ENCODE measurements at places on chromosomes 7 and 10.

DNA sequence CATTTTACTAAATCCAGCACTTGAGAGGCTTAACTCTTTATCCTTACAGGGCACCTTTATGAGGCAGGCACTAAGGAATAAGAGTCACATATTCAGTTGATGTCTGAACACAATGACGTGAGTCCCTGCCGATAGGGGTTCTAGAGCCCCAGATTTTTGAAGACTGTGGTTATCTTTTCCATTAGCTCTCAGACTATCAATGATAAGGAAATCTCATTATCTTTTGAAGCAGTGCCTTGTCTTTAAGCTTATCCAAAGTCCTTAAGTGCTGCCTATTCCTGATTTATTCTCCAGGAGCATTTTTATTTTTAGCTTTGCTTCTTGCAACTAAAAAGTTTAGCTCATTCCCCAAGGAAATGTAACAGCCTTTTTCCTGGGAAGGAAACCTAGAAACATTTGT is 444.1 kb upstream of the LRRN3 start:
- DNase-seq, result no peak

DNA sequence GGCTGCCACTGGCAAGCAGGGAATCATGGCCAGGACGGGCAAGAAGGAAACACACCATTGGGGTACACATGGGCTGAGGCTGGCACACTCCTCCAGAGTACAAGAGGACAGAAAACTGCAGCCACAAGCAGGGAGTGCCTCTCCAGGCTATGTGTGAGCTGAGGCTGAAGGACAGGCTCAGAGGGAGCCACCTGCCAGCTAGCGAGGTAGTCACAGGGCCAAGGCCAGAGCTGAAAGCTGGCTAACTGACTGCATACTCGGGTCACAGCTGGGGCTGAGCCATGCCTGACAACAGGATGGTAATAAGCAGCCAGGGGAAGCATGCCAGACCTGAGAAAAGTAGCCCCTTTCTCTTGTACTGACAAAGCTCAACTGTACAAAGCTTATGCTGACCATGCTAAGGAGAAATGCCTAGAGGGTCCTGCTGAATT is 52.0 kb downstream of the KIF5B start:
- no peak for DNase-seq

DNA sequence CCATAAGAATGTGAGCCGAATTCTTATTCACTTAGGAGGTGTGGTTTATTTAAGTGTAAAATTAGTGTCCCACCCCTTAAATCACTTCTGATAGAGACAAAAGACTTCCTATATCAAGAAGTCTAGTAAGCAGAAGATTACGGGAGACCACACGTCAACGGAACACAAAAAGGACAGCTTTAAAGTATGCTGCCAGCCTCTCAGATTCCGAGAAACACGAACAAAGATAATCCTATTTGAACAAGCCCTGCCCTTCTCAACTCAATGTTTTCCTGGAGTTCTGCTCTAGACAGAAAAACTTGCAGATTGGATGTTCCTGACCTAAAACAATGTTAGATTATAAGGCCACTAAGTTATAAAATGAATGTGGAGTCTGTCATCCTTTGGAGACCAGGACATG is 4.9 kb upstream of the MCU start:
- DNase-seq, result no peak

DNA sequence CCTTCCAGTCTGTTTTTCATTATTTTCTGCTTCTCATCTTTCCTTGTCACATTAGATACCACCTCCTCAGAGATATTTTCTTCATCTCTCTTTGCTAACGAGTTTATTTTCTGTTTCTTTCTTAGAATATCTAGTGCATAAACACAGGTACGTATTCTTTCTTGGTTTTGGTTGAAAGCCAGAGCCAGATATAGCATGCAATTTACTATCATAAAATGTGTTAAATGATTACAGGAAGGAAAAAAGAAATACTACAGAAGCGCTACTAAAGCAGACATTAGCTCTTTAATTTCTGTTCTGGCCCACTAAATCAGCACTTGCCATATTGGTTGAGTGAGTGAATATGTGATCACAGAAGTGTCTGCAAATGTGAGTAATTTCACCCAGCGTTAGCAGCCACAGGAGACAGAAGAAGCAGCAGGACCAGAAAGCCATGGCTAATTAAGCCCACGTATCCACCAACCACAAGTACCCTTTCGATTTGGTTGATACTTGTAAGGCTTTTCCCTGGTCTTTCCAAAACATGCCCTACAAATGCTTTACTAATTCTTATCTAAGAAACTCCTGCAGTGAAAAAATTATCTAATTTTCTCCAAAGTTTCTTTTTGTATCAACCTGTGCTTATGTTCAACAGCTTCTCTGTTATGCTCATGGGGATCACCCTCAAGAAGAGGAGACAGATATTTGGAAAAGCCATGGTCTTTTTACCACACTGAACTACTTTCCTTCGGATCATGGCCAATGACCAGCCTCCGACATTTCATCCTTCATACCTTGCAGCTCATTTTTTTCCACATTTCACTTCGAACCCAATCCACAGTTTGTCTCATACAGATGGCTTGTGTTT is 23.1 kb upstream of the MACC1 start:
- no peak for DNase-seq

GRCh38 chr10:24950439-24950838 is 2.0 kb downstream of the PRTFDC1 start:
- DNase-seq, result no peak

DNA sequence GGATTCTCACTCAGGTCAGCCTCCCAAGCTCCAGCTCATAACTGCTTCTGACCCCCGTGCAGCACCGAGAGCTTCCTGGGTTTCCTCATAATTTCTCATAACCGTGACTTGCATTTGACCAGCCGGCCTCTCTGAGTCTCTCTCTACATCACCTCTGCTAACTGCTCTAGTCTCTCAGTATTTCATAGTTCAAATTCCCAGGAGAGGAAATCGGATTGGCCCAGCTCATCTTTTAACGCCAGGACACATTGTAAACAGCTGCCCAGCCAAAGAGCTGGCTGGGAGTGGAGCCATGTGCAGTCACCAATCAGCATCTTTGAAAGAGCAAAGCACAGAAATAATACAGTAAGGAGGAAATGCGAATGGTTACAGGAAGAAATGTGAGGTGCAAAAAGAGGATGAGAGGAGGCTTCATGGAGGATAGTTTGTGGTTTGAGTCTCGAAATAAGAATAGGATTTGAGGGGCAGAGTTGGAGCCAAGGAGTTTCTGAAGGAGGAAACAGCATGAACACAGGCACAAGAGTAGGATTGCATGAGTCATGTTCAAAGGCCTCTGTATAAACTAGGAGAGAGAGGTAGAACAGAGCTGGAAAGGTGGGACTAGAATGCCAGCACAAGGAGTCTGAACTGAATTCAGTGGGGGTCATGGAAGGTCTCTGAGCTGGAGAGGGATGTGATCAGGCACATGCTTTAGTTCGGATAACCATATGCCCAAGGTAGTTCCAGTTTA is 15.2 kb upstream of the LBX1 start:
- no peak for DNase-seq

GRCh38 chr7:37738321-37738720 is 54.8 kb downstream of the GPR141 start:
- no peak for DNase-seq

DNA sequence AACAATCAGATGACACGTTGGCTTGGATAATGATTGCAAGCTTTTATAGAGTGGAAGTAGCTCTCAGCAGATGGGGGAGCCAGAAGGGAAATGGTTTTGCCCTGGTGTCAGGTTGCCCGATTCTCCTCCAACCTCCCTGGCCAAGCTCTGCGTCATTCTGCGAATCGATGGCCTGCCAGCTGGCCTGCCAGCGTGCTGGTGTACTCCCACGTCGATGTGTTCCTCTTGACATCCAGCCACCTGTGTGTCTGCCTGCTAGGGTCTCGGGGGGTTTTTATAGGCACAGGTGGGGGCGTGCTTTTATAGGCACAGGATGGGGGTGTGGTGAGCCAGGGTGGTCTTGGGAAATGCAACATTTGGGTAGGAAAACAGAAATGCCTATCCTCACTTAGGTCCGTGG is 4.6 kb downstream of the NET1 start:
- no peak for DNase-seq

DNA sequence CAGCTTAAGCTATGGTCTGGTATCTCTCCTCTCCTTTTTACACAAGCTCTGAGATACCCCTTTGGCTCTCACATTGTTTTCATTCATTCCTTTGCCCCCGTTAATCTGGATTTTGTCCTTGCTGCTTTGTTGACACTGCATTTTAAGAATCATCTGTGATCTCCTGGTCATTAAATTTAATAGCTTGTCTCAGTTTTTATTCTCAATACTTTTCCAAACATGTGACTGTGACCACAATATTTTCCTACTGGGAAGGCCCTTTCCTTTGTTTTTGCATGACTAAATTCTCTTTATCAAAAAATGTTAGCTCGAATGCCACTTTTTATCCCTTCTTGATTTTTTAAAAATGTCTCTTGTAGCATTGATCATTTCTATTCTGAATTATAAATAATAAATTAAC is 171.2 kb downstream of the SUGCT start:
- DNase-seq, result no peak

DNA sequence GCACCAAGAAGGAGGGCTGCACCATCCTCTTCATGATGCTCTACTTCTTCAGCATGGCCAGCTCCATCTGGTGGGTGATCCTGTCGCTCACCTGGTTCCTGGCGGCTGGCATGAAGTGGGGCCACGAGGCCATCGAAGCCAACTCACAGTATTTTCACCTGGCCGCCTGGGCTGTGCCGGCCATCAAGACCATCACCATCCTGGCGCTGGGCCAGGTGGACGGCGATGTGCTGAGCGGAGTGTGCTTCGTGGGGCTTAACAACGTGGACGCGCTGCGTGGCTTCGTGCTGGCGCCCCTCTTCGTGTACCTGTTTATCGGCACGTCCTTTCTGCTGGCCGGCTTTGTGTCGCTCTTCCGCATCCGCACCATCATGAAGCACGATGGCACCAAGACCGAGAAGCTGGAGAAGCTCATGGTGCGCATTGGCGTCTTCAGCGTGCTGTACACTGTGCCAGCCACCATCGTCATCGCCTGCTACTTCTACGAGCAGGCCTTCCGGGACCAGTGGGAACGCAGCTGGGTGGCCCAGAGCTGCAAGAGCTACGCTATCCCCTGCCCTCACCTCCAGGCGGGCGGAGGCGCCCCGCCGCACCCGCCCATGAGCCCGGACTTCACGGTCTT is 1.9 kb downstream of the FZD1 start:
- DNase-seq, result no peak

DNA sequence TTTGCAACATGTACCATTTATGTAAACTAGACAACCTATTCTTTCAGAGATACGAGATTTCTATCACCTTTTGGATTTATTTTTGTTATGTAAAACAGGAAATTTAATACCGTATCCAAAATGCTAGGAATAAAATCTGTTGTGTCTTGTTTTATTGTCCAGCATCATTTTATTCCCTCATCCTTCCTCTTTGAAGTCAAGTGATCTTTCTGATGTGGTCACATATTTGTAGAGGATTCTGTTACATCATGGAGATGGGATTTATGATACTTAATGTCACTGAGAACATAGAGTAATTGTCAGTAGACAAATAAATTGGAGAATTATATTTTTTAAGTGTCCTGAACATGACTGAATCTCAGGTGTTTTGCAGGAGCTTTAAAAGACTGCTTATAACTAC is 64.7 kb downstream of the ZNF277 start:
- DNase-seq, result no peak

GRCh38 chr7:13920053-13920697 is 69.3 kb downstream of the ETV1 start:
- DNase-seq, result no peak

DNA sequence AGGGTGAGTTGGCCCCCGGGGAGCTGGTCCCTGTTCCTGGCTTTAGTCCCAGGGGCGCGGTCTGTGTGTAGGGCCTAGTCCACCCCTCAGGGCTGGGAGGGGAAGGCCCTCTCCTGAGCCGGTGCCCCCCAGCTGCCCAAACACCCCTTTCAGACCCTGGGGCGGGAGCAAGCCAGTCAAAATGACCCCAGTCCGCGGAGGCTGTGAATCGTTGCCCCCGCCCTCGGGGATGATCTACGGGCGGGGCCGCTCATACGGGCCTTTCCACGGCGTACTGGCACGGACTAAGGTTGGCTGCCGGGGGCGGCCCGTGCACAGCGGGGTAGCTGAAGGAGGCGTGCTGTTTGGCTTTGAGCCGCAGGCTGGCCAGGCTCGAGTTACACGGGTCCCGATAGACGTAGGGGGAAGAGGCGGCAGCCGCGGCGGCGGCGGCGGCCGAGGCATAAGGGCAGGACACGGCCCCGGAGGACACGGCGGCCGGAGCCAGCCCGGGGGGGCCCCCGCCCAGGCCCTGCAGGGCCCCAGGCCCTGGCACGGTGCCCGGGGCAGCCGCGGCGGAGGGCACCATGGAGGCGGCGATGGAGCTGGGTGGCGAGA is 4.3 kb downstream of the ELOVL3 start:
- DNase-seq, result no peak

DNA sequence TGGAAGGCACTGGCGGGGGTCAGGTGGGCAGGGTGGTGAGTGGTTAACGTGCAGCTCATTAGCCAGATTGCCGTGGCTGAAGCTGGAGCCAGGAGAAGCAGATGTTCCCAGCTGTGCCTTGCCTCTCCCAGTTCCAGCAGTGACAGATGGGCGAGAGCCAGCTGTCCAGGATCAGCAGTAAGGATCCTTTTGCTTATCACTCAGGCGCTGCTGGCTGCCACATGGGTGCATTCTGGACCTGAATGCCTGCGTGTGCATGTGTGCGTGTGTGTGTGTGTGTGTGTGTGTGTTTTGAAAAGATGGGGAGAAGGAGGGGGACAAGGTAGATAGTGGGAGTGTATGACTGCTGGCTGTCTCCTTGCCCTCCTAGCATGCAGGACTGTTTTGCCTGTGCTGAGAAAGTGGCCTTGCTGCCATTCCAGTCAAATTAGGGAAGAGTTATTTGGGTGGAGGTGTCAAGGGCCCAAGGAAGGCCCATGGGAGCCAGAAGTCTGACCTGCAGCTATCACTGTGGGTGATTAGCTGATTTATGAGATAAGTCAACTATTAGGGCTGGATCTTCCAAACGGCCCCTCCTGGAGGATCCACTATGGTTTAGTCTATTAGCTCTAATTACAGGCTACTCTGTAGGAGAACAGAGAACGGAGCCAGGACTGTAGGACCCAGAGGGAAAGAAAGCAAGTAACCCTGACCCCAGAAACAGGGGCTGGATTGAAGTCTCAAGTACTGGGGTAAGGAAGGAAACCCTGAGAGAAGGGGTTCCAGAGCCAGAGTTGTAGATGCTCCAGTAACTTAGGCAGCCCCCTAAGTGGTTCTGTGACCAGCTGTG is 3.3 kb downstream of the EPHA1 start:
- no peak for DNase-seq

- no peak for DNase-seq
Measured at GRCh38 chr10:77192402-77192801, 445.2 kb downstream of the KCNMA1 start.

GRCh38 chr7:101804967-101805366 is 12.5 kb upstream of the CUX1 start:
- no peak for DNase-seq

DNA sequence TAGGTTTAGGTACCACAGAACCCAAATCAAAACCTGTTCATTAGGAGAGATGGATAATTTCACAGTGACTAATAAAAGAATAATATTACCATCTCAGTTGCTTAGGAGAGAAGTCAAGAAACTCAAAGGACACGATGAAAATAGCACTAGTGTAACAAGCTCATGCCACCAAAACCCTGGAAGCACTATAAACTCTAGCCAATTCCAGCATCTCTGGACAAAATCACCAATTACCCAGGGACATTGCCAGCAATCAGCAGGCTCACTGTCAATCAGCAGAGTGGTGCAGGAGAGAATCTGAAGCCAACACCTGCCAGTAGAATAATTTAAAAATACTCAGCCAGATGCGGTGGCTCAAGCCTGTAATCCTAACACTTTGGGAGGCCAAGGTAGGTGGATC is 88.9 kb downstream of the ARMH3 start:
- DNase-seq, result no peak

GRCh38 chr10:60188548-60188947 is 201.1 kb downstream of the ANK3 start:
- no peak for DNase-seq
